Osteoblast (primary cell): ENCODE measurements at places on chromosomes 16 and 17. TPM values are rescaled to one million over a fixed set of nuclear protein-coding genes. Genes with fewer than 3 reads are reported as not detected.

Gene RAPGEFL1
- total RNA-seq, result 1.4 and 2.1 TPM in 2 replicates

Gene KRT17
- 4.3 and 4.7 TPM in 2 replicates for total RNA-seq

Gene DNAAF8
- total RNA-seq, result 1.1 and 2.7 TPM in 2 replicates

Gene SLC46A1
- 6.8 and 8.0 TPM in 2 replicates for total RNA-seq
